ENCODE measurements at places on chromosomes 3 and 15.

DNA sequence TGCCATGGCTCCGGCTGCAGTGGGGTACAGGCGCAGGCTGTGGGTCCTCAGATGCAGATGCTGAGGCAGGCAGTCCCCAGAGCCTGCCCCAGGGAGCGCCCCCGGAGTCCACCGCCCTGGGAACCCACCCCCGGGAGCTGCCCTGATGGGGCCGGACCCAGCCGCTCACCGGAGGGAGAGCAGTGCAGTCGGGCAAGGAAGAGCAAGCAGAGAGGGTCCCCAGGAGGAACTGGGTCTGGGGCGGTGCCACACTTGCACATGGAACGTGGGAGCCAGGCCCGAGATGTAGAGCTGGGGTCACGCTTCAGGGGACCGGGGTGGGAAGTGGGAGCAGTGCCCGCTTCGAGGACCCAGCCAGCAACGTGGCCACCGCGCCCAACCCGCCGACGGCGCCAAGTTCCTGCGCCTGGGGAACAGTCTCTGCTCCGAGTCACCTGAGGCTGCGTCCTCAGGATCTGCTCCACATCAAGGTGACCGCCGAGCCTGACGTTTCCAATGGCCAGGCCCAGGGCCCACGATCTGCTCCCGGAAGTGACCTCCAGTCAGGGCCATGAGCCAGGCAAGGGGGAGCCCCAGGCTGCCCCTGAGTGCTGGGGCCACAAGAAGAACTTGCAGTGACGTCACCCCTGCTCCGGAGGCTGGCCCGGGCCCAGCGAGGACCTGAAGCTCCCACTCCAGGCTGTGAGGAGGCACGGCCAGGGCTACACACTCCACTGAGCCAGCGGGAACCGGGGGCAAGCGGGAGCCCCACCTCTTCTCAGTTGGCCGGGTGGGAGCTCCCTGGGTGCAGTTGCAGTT is 27.0 kb upstream of the TFG start:
- DNase-seq, result no peak

DNA sequence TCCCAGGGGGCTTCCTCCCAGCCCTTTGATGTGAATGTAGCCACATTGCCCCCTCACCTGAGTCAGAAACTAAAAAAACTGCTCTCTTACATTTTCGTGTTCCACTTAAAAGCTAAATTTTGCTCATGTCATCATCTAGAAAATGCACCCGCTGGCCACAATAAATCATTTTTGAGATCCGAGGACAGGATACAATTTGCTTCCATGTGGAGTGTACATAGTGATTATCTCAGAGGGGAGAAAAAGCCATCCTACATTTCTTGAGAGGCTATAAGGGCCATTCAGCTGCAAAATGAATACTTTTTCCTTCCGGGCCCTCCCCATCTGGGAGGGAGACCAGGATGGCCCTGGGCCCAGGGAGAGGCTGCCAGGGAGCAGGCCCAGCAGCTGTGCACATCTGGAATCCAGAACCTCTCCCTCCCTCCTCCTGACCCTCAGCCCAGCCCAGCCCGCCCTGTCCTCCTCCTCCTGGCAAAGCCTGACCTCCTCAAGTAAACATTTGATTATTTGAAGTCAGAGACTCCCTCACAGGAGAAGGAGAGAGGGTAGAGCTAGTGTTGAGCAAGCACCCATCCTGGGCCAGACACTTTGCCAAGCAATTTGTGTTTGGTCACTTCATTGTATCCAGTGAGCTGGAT is 59.1 kb downstream of the CORO2B start:
- no peak for DNase-seq

- no peak for DNase-seq
These were observed 45.7 kb upstream of the SKOR1 start for GRCh38 chr15:67779549-67780111.

DNA sequence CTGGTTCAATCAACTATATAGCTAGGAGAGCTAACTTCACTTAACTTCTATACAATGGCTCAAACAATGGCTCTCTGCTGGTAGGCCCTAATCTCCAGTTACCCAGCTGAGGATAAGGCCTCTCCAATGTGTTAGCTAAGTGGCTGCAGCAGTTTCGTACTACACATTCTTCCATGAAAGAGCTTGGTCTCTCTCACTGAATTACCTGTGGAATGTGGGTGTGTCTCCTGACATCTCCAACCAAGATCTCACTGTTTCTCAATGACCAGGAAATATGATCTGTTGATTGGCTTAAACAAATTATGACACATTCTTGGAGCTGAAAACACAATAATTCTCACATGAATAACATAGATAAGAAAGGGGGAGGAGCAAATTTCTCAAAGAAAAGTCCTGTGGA is 169.8 kb upstream of the ROBO1 start:
- no peak for DNase-seq

DNA sequence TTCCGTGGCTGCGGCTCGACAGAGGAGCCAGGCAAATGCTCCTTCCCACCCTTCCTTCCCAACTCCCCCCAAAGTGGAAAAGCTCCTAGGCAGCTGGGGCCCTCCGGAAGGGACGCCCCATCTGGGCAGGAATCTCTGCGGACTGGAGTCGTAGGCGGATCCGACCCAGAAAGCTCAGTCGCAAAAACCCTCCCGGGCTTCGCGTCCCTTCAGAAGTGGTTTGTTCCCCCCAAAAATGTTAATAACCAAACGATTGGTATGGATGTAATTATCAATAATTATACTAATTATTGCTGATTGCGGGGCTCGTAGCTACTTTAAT is 3.8 kb downstream of the RNU6-1 start:
- DNase-seq, result no peak

GRCh38 chr3:160780245-160780644 is 24.2 kb downstream of the PPM1L start:
- no peak for DNase-seq

- no peak for DNase-seq
These were observed 131.4 kb downstream of the NSMCE3 start for GRCh38 chr15:29138260-29138659.

DNA sequence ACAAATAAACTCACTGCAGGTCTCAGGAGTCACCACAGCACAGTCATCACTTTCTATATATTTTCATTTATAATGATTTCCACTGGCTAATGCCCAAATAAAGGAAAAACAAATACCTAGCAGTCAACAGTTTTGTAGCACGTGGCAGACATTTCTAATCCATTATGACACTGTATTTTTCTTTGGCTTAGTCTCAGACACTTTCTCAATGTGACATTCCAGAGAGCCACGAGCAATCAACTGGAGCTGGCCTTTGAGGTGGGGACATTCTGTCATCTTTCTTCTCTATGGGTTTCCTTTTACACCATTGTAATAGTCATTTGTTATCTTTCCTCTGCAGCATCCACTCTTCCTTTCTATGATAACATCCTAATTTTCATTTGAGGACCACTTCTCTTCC is 119.7 kb downstream of the WNT5A start:
- DNase-seq, result no peak

GRCh38 chr3:33994568-33994967 is 196.1 kb downstream of the PDCD6IP start:
- DNase-seq, result no peak

DNA sequence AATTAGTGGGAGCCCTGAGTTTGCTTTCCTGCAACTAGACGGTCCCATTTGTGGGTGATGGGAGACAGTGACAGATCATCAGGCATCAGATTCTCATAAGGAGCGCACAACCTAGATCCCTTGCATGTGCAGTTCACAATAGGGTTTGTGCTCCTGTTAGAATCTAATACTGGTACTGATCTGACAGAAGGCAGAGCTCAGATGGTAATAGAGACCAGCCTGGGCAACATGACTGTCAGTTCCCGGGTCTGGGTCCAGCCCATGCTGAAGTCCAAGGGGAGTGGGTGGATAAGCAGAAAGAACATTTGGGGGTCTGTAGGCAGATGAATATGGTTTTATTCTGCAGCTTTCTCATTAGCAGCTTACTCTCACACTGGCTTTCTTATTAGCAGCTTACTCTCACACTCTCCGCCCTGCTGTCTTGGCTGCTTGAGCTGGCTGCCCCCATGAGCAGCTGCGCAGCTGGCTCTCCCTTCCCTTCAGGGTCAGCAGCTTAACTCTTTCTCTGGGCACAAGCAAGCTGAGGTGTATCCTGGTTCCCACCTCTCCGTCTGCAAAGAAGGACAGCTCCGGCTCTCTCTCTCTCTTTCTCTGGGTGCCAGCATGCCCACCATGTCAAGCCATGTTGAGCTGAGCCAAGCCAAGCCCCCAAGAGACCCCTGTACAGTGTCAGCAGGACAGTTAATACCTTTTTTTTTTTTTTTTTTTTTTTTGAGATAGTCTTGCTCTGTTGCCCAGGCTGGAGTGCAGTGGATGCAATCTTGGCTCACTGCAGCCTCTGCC is 46.5 kb downstream of the KLHDC8B start:
- DNase-seq, result no peak

- no peak for DNase-seq
These were observed 121.3 kb upstream of the THBS1 start for GRCh38 chr15:39459548-39459947.

GRCh38 chr3:179398574-179399231 is 51.2 kb downstream of the MFN1 start:
- DNase-seq, result no peak

GRCh38 chr15:67196672-67197363 is 57.6 kb downstream of the AAGAB start:
- DNase-seq, result no peak

- DNase-seq, result no peak
These were observed 6.4 kb downstream of the STRA6 start for GRCh38 chr15:74196175-74196574.

DNA sequence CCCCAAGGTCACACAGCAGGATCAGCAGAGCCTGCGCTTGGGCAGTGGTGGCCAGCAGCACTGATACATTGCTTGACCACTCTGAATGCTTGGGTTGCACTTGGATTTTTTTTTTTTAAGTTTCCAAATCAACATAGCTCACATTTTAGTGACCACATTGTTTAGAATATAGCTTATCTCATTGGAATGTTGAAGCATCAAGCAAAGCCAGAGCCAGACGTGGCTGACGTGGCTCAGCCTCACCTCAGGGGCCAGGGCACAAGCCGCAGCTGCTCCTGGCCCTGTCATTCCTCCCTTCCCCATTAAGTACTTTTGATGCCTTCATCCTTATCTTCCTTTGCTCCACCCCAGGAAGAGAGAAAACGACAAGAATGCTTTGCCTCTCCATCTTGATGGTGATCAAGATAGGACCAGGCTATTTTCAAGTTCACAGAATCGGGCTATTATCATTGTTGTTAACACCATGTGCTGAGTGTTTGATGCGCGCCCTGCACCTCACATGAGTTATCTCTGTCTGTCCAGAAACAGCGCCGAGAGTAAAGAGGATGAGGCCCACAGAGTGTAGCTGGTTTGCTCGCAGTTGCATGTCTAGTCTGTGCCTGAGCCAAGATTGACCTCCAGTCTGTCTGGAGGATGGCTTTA is 75.8 kb downstream of the AAGAB start:
- DNase-seq, result no peak

- DNase-seq, result no peak
These were observed 5.2 kb downstream of the KCTD6 start for GRCh38 chr3:58497097-58497496.

GRCh38 chr15:47194718-47195117 is 522.6 kb upstream of the SEMA6D start:
- DNase-seq, result no peak

DNA sequence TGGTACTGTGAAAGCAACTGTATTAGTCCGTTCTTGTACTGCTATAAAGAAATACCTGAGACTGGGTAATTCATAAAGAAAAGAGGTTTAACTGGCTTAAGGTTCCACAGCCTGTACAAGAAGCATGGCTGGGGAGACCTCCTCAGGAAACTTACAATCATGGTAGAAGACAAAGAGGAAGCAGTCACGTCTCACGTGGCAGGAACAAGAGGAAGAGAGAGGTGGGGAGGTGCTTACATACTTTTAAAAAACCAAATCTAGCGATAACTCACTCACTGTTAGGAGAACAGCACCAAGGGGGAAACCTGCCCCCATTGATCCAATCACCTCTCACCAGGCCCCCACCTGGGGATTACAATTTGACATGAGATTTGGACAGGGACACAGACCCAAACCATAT is 48.9 kb downstream of the IQGAP1 start:
- DNase-seq, result no peak

GRCh38 chr15:43238671-43239131 is 17.9 kb upstream of the EPB42 start:
- no peak for DNase-seq

- DNase-seq, result no peak
These were observed 123.6 kb upstream of the PFN2 start for GRCh38 chr3:150094150-150094933.

DNA sequence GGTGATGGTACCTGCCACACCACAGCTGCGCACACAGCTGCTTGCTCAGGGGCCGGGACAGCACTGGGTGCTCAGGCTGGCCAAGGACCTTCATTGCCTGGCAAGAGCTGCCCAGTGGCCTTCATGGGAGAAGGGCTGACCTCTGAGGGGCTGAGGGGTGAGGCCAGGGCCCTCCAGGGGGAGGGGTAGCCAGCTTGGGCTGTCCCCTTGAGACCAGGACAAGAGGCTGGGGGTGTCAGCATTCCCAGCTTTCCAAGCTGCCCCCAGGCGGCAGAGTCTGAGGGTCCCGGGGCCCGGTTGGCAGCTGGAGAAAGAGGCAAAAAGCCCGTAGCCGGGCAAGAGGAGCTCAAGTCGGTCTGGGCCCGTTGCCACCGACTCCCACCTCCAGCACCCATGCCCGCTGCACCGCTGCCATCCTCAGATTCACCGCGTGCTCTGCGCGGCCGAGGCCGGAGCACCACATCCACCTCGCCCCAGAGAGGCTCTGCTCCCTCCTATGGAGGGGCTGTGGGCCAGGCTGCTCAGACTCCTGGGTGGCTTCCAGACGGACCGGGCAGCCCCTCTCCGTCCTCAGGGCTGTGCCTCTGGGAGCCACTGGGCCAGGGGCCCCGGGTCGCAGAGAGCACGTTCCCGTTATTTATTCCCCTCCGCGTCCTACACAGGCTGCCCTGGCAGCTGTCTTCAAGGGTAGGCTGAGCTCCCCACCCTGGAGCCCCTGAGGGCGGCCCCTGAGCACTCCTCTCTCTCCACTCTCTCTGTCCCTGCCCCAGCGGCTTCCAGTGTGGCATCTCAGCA is 51.5 kb downstream of the PLXNA1 start:
- no peak for DNase-seq

- no peak for DNase-seq
These were observed 116.2 kb downstream of the GBE1 start for GRCh38 chr3:81645248-81645647.

- no peak for DNase-seq
These were observed 48.1 kb upstream of the TPM1 start for GRCh38 chr15:62994439-62994838.

GRCh38 chr3:149245738-149246451 is 24.3 kb upstream of the CP start:
- DNase-seq, result no peak

DNA sequence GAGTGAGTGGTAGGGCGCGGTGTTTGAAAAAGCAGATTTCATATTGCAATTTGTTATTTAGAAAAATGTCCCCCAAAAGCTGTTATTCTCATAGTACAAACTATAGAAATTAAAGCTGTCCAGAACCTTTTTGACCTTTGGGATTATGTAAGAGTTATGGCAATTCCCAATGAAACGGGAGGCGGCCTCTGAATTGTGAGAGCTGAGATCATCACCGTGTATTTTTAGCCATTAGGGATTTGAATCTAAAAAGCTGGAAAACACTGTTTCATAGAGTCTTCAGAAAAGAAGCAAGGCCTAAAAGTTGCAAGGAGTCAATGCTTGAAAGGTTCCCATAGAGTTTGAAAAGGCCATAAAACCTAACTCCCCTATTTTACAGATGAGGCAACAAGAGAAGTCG is 38.6 kb upstream of the SLC25A26 start:
- DNase-seq, result no peak

GRCh38 chr3:196624907-196625306 is 14.6 kb upstream of the NRROS start:
- DNase-seq, result no peak

GRCh38 chr15:84905016-84905916 is 20.8 kb downstream of the SLC28A1 start:
- no peak for DNase-seq
